ENCODE measurements at places on chromosomes 3 and 15.

GRCh38 chr3:164007765-164008164 lies 1070.5 kb downstream of the SI start:
- no peak for DNase-seq

GRCh38 chr3:69647081-69647480 lies 92.2 kb upstream of the MITF start:
- DNase-seq: no peak

GRCh38 chr15:41945221-41945620 lies 27.1 kb downstream of the EHD4 start:
- no peak for DNase-seq

DNA sequence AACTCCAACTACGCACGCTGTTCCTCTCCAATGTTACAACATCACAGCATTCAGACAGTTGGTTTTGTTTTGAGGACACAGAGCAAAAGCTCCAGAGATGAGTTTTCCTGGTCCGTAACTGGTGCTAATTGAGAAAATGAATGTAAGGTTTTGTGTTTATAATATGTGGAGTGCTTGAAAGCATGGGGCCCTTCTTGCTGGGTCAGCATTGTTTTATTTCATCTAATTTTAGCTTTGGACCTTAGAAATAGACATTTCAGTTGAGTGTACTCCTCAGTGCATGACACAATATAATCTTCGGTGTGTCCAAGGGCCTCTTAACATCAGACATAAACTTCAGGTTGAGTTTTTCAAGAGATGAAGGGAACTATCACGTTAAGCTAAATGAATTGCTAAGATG lies 37.1 kb downstream of the ANAPC13 start:
- no peak for DNase-seq

- no peak for DNase-seq
Measured at GRCh38 chr3:63064209-63064755, 189.1 kb upstream of the CADPS start.

- DNase-seq: no peak
Measured at GRCh38 chr3:109679664-109680063, 342.3 kb upstream of the DPPA4 start.

DNA sequence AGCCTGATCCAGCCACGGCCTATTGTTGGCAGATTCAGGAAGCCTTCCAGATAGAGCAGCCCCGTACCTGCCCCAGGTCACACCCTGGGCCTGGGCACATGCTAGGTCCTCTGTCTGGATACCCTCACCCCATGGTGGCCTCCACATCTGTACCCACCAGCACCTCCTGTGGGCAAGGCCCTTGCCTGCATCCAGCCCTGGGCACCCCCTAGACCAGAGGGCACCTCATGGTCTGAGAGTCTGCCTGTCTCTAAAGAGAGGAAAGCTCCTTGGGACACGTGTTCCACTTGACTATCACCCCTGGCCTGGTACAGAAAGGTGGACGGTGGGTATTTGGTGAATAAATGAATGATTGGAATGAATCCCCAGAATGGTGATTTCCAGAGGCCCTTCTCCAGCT lies 8.9 kb upstream of the COMMD4 start:
- DNase-seq: no peak

DNA sequence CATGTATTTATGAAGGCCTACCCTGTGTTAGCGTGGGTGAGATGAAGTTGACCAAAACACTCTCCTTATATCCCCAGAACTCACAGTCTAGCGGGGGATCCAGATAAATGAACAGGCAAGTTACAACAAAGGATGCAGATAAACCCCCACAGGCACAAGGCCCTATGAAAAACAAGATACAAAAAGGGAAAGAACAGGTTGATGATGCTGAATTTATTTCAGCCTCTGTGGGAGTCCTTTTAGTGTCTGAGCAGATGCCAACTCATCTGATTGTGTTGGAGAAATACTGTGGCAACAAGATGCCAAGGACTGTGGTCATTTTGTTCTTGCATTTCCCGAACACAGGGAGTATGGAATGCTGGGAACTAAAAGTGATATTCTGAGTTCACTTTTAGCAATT lies 300.0 kb downstream of the CHST2 start:
- no peak for DNase-seq

DNA sequence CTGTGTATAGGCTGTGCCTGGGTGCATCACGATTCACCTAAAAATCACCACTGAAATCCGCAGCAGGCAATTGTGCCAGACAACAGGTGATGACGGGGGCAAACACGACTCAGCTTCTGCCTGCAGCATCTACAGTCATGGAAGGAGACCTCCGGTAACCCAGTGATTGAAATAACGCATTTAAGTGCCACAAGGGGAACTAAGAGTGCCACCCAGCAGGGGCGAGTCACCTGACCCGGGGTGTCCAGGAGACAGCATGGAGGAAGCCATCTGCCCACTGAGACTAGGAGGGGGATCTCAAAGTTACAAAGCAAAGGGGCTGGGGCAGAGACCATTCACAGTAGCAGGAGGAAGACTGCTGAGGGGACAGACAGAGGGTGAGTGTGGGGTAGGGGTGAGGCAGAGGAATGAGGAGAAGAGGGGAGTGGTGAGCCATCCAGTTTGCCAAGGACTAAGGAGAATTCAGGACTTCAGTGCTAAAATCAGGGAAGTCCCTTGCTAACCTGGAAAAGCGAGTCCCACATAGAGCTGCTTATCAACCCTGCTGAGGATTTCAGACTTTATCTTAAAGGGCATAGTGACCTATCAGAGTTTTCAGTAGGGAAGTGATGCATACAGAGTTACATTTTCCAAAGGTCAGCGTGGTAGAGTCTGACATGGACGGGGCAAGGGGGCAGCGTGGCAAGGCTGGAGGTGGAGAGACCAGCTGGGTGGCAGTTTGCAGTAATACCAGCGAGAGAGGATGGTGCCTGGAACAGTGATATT lies 256.7 kb upstream of the HES1 start:
- no peak for DNase-seq

DNA sequence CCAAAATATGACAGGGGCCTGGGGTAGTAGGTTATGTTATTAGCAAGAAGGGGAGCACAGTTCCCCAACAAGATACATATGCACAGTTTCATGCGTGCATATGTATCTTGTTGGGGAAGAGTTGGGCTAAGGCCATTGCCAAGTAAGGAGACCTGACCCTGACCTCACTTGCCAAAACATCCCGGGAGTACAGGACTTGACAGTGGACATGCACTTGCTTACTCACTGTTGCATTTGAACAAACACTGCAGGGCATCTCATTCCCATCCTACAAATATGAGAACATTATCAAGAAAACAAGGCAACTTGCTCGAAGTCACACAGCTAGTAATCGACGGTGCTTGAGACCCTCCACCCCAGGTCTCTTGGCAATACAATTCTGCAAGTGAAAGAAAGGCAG lies 4.8 kb upstream of the CAMP start:
- no peak for DNase-seq

DNA sequence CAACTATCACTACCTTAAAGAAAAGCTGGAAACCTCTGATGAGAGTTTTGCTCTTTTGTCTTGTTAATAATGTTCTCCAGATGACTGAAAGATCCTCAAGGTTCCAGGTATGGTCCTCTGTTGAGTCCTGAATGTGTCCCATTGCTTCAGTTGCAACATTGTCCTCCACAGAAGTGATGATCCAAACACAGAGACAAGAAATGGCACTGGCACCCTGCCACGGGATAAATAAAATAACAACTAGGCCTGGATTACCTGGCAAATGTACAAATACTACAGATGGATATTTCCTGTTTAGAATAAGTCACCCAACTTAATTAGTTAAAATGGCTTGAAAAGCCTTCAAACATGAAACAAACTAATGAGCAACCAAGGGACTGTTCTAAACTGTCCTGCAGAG lies 58.3 kb downstream of the EIF3J start:
- DNase-seq: no peak

DNA sequence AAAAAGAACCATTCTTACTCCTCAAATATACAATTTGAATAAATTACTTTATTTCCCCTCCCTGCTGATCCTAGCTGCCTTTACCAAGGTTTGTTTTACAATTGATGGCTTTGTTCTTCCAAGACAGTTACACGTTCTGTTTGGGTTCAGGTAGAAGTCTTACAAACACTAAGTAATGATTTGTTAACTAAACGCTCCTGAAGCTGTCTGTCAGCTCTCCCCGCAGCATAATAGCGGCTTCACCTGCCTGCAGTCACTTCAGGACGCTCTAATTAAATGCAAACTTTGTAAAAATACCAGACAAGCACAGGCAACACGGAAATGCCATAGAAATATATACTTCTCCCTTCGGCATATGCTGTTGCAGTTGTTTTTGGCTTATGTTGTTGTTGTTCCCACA lies 176.4 kb upstream of the MDFIC2 start:
- DNase-seq: no peak

DNA sequence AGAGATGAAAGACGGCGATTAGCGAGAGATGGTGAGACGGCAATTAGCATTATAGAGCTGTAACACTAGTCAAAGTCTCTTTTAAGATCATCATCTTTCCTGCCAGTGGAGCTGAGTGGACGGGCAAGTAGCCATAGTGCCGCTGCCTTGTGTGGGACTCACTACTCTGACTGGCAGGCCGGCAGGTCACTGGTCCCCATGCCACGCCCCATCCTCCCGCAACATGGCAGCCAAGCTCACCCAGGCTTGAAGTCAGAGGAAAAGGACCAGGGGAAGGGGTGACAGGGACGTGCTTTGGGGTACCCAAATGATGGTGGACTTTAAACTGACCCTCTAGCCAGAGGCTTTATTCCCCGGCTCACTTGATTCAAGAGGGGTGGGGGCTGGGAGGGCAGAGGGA lies 44.6 kb upstream of the COL6A5 start:
- no peak for DNase-seq

- no peak for DNase-seq
Measured at GRCh38 chr15:31214864-31215489, 111.7 kb upstream of the KLF13 start.

DNA sequence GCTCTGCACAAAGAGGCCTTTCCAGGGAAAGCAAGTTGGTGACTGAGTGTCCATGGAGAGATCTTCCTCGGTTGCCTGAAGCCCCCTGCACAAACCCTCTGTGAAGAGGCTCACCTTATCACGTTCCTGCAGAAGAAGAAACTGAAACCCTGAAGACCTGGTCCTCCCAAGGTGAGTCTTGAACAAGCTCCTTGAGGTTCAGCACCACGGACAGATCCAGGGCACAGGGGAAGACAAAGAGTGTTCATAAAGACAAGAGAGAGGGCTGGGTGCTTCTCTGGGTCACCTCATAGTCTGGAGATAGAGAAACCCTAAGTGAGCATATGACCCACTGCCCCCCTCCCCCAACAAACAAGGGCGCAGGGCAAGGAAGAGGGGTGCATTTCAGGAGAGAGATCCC lies 21.7 kb upstream of the TBC1D21 start:
- no peak for DNase-seq
